ENCODE measurements at places on chromosomes 2 and 18.

GRCh38 chr18:75862458-75862857, 435.0 kb upstream of the SMIM21 start:
- DNase-seq: no peak

- no peak for DNase-seq
These were observed 3.5 kb upstream of the KLF11 start for GRCh38 chr2:10039658-10040410.

DNA sequence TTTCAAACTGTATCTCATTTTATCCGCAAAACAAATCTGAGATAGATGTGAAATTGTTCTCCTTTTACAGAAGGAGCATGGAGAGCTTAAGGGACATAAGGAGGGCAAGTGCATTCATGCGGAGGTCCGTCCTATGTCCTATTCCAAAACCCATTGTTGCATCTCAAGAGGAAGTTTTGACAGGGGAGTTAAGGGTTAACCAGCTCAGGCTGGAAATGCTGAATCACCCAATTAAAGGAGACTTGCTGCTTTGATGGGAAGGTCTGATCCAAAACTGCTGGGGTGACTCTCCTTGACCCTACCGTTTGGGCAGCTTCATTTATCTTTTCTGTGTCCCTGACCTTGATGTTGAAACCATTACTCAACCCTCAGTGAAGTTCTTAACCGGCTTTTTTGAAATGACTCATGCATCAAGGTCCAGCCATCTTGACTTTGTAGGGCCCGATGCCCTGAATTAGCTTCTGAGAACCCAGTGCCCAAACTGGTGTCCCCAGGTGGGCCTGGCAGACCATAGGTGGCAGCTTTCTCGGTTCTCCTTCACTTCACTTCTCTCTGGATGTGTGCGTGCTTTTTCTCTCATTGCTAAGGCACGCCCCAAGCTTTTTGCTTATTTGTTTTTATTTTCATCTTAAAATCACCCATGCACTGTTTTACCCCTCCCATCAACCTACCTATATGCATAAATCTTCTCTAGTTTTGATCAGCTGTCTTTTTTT, 15.9 kb upstream of the TXNDC2 start:
- no peak for DNase-seq

DNA sequence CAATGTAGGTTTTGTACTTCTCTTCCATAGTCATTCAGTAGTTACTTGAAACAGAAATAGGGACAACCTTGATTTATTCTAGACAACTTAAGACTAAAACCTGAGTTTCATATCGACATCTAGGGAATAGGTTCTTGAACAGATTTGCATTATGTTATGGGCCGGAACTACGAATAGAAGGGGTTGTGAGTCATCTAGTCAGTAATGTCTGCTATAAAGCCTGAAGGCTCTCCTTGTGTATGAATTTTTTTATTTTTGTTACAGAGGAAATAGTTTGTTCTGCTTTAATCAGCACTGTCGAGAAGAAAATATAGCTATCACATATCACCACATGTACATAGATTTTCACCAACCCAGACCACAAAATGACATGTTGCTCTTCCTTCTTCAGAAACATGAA, 17.3 kb upstream of the TRIM43 start:
- no peak for DNase-seq

GRCh38 chr2:25306777-25307368, 34.9 kb downstream of the DNMT3A start:
- DNase-seq: no peak

DNA sequence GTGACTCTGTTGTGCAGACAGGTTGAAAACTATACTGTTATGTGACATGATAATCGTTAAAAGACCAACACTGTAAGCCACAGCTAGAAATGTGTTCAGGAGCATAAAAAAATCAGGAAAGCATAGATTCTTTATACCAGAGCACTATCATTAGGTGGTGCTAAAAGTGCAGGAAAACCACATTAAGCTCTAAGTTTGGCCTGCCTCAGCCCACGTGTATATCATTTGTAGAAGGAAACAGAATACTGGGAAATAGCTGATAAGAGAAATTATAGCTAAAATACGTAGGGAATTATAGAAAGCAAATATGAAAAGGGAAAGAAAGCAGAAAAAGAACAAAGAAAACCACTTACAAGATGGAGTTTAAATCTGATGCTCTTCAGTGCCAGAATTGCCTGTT, 26.5 kb upstream of the C2orf74 start:
- DNase-seq: no peak

DNA sequence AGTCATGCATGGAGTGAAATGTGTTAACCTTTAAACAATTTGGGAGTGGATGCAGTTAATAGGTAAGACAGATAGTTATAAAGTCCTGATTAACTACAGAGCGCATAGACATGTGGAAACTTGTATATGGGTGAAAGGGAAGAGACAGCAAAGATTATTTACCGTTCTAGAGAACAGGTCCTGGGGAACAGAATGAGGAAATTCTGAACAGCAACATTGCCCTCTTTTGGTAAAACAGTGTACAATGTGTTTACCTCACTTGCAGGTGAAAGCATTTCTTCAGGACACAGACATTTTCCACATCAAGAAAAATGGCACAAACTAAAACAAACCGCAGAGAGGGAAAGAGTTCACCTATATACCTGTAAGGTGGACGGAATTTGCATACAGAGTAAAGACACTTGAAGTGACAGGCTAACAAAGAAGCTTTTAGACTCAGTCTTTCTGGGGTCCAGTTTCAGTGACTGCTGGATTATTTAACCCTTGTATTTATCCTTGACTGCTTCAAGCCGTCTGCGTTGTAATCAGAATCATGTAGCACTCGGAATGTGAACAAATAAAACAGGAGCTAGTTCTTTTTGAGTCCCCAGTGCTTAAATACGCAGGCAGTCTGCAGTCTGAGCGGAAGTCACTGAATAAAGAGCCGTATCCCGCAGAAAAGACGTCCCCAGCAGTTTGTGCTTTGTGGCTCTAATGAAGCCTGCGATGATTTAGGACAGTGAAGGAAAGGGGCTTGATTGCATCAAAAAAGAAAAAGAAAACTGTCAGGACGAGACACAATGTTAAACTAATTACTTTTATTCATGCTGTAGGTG, 364.8 kb upstream of the GALNT5 start:
- no peak for DNase-seq

DNA sequence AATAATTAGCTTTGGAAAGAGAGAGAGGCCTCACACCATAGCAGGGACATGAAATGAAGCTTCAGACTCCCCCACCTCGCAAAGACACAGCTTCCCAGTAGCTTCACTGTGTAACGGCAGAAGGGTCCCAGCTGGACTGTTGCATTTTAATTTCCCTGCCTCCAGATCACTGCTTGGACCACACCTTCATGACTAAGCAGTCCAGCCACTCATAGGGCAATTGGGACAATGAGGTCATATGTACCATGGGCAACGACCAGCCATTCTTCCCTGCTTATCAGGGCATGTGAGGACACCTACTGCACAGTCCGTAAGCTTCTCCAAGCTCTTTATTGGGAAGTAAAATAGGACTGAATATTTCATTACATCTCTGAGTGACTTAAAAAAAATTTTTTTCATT, 183.0 kb downstream of the MREG start:
- no peak for DNase-seq

DNA sequence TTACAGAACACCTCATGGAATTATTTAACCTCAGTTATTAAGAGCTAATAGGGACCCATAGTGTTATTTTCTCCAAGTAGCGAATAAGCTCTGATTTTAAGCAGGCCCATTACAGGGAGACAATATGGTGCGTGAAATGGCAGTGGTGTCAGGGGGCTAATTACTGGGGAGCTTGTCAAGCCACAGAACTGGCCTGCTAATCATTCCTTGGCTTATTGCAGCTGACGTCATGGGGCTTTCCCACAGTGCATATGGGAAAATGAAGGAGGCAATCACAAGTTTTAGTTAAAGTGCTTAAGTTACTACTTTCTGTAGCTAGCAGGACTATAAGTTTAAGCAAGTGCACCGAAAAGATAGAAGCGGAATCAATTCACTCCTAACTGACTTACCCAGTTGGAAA, 262.5 kb downstream of the TGIF1 start:
- no peak for DNase-seq

DNA sequence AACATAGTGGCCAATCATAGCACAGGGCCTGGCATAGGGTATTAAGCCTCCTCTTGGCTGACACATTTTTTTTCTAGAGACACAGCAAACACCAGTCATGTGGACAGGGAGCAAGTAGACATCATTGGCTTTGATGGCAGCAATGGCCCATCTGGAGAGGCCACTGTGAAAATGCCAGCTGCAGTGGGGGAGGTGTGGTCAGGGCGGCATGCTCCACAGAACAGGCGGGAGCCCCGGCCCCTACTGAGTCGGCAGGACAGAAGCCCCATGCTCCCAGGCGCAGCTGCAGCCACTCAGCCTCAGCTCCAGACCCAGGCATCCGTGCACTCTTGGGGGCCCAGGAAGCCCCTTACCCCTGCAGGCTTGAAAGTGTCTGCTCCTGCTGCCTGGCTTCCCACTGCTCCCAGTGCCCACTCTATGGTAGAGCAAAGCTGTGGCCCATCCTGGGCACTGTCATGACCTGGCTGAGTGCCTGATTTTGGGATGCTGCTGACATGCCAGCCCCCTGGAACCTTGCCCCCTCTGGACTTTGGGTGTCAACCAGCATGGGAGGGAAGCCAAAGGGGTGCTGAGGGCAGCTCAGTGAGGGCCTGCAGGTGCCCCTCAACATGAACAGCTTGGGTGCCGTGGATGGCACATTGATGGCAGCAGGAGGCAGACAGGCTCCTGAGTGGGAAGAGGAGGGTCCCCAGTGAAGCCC, 23.3 kb upstream of the UBE2F start:
- no peak for DNase-seq

DNA sequence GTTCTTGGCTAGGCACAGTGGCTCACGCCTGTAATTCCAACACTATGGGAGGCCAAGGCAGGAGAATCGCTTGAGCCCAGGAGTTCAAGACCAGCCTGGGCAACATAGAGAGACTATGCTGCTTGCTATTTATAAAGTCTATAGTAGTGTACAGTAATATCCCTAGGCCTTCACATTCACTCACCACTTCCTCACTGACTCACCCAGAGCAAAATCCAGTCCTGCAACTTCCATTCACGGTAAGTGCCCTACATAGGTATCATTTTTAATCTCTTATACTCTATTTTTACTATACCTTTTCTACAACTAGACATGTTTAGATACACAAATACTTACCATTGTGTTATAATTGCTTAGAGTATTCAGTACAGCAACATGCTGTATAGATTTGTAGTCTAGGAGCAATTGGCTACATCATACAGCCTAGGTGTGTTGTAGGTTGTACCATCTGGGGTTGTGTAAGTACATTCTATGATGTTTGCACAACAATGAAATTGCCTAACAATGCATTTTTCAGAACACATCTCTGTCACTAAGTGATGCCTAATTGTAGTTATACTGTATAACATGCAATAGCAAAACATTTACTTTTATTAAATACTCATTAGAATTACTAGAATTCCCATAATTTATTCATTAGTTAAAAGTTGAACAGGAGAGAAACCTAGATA, 8.8 kb downstream of the DHX57 start:
- DNase-seq: no peak

GRCh38 chr2:158772306-158773078, 22.6 kb upstream of the DAPL1 start:
- no peak for DNase-seq

DNA sequence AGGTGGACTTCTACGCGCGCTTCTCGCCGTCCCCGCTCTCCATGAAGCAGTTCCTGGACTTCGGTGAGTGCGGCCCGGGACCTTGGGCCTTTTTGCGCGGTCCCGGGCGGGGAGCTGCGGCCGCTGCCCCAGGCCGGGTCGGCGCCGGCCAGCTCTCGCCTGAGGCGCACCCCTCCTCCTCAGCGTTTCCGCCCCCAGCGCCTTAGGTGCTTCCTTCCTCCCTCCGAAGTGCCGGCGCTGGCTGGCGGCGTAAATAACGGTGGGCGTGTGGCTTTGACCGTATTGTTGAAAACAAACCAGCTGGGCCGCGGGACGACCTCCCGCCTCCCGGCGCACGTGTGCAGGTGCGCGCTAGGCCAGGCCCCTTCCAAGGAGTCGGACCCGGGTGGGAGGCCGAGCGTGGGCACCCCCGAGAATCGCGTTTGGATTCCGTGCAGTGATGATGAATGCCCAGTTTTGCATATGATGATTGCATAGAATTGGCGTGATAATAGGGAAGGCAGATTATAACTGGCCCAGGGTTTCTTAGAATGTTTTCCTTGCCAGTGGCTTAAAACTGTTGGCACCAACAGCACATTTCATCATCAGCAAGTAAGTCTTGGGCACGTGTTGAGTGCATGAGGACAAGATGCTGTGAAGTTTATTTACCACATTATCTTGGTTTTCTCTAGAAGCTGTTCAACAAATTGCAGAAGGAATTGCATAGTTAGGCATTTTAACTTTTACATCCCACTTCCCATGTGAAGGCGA, 569 bp downstream of the PDK1 start:
- DNase-seq: peak; percentile 30

All from activated CD4-positive, alpha-beta T cell treated with anti-CD3 and anti-CD28 coated beads, Interleukin-2, amount 50 U/mL, for 24 hours (primary cell).